A549 treated with Mapracorat at 1 μM for 4 hours (cell line): ENCODE measurements at places on chromosomes 7 and 10. TPM values are rescaled to one million over a fixed set of nuclear protein-coding genes. Genes with fewer than 3 reads are reported as not detected.

The SEMA3D gene
- total RNA-seq = 0.08 to 0.10 TPM in 2 of 5 replicates, not detected in the others

The PODXL gene
- 30.7 to 45.6 TPM (median 39.2 TPM) in 5 replicates for total RNA-seq

The SDK1 gene
- total RNA-seq = 0.38 to 0.76 TPM (median 0.40 TPM) in 5 replicates

The TMEM229A gene
- total RNA-seq = not detected in 5 replicates

The AGBL3 gene
- 0.59 to 1.9 TPM (median 1.5 TPM) in 5 replicates for total RNA-seq

The VPS37D gene
- 3.3 to 6.4 TPM (median 5.5 TPM) in 5 replicates for total RNA-seq

The TCAF2 gene
- total RNA-seq = 0.80 to 1.3 TPM (median 1.0 TPM) in 5 replicates

The MYOF gene
- 179 to 227 TPM (median 222 TPM) in 5 replicates for total RNA-seq

The RBAK gene
- total RNA-seq = 5.4 to 6.5 TPM (median 6.0 TPM) in 5 replicates

The FAM20C gene
- total RNA-seq = 33.8 to 48.3 TPM (median 45.2 TPM) in 5 replicates

The PTF1A gene
- total RNA-seq = not detected in 5 replicates
